ENCODE measurements at places on chromosomes 13 and 19.

- no peak for DNase-seq
Observed at GRCh38 chr19:34213283-34213682, 41.0 kb downstream of the LSM14A start.

GRCh38 chr13:80345771-80346510 lies 5.0 kb upstream of the SPRY2 start:
- DNase-seq = no peak

DNA sequence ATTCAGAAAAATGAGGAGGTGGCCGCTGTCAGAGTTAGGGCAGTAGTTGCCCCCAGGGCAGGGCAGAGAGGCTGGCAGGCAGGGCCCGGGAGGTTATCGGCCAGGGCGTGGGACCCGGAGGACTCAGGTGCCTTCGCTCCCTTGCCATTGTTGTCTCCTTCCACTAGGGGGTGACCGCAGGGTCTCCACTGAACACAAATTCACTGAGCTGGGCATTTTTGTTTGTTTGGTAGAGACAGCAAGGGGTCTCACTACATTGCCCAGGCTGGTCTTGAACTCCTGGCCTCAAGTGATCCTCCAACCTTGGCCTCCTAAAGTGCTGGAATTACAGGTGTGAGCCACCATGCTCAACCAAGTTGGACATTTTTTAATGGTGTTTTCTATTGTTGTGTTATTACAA lies 25.1 kb downstream of the CARS2 start:
- no peak for DNase-seq

DNA sequence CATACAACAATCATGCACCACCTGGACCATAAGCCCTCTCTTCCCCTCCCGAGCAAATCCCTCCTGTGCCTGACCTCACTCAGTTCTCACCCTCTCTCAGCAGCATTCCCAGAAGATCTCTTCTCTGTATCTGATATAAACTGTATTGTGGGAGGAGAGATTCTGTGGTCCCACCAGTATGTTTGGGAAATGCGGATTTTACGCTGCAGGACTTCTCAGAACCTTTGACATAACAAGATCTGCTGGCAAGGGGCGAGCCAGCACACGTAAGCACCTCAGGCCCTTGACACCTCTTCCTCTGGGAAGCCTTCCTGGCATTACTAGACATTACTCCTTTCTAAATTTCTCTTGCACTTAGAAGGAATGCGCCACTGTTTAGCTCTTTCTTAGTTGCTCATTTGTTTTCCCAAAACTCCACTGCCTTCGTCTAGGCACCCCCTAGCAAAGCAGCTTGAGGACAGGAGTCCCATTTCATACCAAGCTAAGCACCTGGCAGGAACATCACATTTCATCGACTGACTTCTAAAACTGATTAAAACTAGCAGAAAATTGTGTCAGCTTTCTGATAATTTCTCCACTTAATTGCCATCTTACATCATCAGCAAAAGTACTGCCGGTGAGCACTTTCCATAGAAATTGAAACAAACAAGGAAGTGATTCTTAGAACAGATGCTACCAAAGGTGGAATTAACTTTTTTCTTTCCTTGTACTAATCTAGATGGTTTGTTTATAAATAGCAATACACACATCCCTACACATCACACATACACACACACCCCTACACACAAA lies 63.2 kb downstream of the CCDC70 start:
- DNase-seq = no peak

- no peak for DNase-seq
Observed at GRCh38 chr13:32530841-32531253, 7.7 kb downstream of the N4BP2L2 start.

Data from thoracic aorta (tissue), 2 donors.